Smooth muscle cell of bladder (primary cell): ENCODE measurements at places on chromosomes 5 and 9. TPM values are rescaled to one million over a fixed set of nuclear protein-coding genes. Genes with fewer than 3 reads are reported as not detected.

QRFP gene
- total RNA-seq = not detected in 2 replicates

GMCL2 gene
- not detected in 2 replicates for total RNA-seq

PRXL2C gene
- 16.2 and 21.7 TPM in 2 replicates for total RNA-seq

FOXD4L3 gene
- not detected in 2 replicates for total RNA-seq

FAM153A gene
- not detected in 2 replicates for total RNA-seq

PCDHB4 gene
- total RNA-seq = 0.09 and 0.14 TPM in 2 replicates

ZBTB34 gene
- 5.4 and 6.5 TPM in 2 replicates for total RNA-seq

AFF4 gene
- total RNA-seq = 27.7 and 30.8 TPM in 2 replicates

WNT8A gene
- not detected in 2 replicates for total RNA-seq

FOXD4 gene
- under 0.01 and 0.28 TPM in 2 replicates for total RNA-seq

OGN gene
- 0.57 and 0.65 TPM in 2 replicates for total RNA-seq

KCNV2 gene
- not detected in 2 replicates for total RNA-seq

FLT4 gene
- under 0.01 and 0.37 TPM in 2 replicates for total RNA-seq

ANKRD31 gene
- 0.09 and 0.14 TPM in 2 replicates for total RNA-seq

SNCAIP gene
- 14.2 and 19.4 TPM in 2 replicates for total RNA-seq
